Left lung (tissue), 14 donors: ENCODE measurements at places on chromosomes 5 and 9.

GRCh38 chr5:871596-872298, 20.9 kb downstream of the BRD9 start:
- peak; percentile 60 for DNase-seq

DNA sequence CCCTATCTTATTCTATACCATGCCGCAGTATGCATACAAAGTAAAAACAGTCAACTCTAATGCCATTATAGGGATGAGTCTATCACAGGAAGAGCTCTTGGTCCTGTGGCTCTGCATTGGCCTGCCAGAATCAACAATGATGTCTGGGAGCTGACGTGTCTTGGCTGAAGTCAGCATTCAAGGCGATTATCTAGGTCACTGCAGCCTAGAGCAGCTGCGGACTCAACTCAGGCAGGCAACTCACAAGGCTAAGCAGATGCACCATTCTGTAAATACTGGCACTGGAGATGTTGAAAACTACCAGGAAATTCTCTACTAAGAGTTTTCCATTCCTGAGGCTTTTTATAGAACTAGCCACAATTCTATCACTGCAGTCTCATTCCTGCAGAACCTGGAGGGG, 13.3 kb downstream of the SPATA9 start:
- no peak for DNase-seq

DNA sequence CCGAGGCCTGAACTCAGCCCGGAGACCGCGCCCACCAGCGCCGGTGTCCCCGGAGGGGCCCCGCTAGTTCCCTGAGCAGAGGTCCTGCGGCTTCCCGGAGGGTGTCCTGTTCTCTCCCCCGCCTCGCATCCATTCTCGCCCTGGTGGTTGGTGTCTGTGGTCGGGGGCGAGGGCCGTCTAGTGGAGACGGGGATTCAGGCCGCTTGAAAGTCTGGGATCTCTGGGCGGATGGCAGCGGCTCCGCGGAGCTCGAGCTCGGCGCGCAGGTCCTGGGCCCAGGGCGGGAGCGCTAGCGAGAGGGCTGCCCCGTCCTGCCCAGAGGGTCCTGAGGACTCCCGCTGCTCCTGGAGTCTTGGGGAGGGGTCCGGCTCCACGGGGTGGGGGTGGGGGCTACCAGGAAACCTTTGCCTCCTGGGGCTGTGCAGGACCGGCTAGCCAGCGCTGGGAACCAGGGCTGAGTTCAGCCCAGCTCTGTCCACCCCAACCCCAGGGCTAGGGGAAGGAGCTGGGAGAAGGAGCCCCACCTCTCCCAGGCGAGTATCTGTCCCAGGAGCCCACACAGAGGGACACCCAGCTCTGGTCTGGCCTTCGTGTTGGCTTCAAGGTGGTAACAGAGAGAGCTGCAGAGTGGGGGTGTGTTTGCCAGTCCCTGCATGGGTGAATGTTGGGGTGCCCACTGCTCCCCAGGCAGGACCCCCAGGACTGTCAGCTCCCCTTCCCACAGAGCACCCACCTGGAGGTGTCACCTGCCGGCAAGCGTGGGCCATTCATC, 4.0 kb downstream of the TOR4A start:
- DNase-seq, result no peak

DNA sequence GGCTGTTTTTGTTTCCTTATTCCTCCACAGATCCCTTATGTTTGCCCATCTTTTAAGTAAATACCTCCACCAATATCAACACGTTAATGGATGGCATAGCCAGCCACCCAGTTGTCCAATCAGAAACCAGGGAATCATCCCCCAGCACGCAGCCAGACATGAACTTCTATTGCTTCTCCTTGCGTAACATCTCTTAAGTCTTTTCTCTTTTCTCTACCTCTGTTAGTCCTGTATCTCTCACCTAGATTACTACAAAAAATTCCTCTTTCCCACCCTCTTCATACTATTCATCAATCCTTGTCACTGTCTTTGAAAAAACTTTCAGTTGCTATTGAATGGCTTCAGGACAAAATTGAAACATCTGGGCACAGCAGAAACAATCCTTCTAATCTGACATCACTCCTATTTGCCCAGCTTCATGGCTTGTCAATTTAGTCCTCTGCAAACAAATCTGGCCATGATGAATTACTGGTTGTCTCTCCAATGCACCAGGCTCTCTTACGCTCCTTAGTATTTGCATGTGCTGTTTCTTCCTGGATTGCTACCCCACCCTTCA, 349.3 kb downstream of the RAB3C start:
- DNase-seq, result no peak

GRCh38 chr9:81902196-81902595, 26.0 kb upstream of the SPATA31D4 start:
- no peak for DNase-seq

- DNase-seq, result no peak
These were observed 30.6 kb downstream of the C9orf85 start for GRCh38 chr9:71941998-71942567.

- DNase-seq, result no peak
These were observed 25.3 kb downstream of the AP3B1 start for GRCh38 chr5:78269088-78269703.

- DNase-seq, result no peak
These were observed 29.4 kb downstream of the ZCCHC7 start for GRCh38 chr9:37149666-37150308.

GRCh38 chr9:112861155-112861554, 29.5 kb downstream of the SLC46A2 start:
- no peak for DNase-seq

GRCh38 chr9:134048582-134048968, 19.3 kb downstream of the BRD3 start:
- DNase-seq, result no peak

GRCh38 chr9:126638571-126639132, 24.9 kb downstream of the LMX1B start:
- no peak for DNase-seq

GRCh38 chr9:27572566-27572917, 739 bp downstream of the C9orf72 start:
- DNase-seq, result no peak

DNA sequence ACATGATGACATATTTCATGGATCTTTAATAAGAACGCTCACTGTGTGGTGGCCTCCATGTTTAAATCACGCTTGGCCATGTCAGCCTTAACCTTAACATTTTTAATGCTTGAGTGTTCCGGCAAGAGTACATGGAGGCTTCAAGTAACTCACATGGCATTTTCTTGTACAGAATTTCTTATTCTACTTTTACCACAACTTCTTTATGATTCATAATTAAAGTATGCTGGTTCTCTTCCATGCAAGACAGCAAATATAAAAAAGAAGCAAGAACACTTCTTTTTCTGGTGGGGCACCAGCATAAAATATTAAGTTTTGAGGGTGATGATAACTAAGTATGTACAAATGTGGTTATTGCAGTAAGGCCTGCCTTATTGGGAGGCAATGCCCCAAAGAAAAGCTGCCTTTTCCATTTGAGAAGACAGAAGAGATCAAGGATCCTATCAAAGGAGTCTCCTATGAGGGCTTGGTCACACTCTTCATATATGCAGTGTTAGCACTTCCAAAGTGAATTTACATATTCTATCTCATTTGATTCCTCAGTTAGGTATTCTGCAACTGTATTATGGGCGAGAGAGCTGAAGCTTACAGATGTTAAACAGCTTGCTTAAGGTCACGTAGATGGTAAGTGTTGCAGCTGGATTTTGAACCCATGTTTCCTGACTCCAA, 382.7 kb upstream of the MEF2C start:
- no peak for DNase-seq

DNA sequence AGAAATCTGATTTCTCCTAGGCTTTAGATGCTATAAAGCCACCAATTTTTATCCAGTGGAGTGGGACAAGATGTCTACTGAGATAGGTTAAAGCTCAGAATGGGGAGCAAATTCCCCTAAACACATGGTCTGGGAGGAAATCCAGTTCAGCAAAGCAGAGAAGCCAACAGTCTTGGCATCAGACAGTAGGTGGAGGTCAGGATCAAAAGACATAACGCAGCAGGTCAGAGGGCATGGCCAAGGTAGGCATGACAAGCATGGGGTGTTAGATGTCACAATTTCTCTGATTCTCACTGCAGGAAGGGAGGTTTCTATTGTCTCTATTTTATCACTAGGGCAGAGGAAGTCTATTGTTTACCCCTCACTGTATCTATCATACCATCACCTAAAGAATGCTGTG, 288.2 kb downstream of the ACTL7B start:
- no peak for DNase-seq

DNA sequence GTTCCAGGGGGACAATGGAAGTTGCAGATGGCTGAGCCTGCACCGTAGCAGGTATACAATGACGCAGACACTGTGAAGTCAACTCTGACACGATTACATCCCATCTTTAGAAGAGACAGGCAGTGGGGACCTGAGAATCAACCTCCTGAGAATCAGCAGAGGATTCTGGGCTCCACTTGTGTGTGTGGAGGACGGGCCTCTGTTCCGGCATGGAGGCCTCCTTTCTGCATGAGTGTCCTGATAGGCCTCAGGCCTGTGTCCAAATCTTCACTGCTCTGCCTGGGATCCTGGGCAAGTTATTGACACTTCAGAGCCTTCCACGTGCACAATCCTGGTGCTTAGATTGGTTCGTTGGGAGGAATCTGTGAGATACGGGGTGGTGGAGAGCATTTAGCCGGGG, 151.2 kb upstream of the COL5A1 start:
- DNase-seq, result peak; percentile 24

- DNase-seq, result no peak
These were observed 95.9 kb downstream of the FBXO4 start for GRCh38 chr5:42020788-42021530.

DNA sequence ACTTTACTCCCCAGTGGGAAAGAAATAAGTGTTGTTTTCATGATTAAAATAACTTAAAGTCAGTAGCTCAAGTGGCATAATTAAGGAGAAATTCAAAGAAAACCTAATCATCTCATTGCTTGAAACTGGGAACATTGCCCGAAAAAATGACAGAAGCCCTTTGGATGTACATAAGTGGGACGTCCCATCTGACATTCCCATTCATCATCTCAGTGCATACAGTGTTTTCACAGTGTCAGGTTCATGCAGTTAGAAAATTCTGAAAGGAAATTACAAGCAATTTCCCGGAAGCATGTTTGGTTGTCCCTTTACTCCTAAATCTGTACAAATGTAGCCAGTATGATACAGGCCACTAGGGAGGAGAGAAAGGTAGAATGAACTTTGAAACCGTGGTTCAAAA, 95.6 kb downstream of the ADAMTS16 start:
- no peak for DNase-seq

- DNase-seq, result no peak
These were observed 454.1 kb downstream of the EFNA5 start for GRCh38 chr5:107216587-107216986.

DNA sequence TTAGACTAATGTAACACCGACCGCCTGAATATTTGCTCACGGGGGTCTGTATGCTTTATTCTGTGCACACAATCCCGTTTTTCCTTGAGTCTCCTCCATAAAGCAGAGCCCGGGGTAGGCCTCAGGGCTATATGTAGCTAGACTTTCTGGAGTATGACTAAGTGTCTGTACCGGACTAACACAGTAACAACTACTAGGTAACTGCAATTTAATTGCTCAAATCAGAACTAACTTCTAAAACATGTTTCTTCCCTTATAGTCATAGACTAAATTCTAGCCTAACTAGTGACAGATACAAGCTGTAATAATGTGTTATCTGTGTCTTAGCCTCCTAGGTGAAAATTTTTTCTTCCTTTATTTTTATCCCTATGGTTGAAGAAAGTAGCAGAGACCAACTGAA, 2.1 kb downstream of the REEP5 start:
- DNase-seq, result no peak

- no peak for DNase-seq
These were observed 1174.6 kb downstream of the CDH9 start for GRCh38 chr5:25863811-25864210.

- no peak for DNase-seq
These were observed 7.4 kb downstream of the UGCG start for GRCh38 chr9:111904026-111904425.

- no peak for DNase-seq
These were observed at the start of gene ARID3C for GRCh38 chr9:34628656-34629490. Gene ARID3C, minus strand, starts transcription at chr9:34629066. Its CDS starts 1,052 bp downstream, at chr9:34628014.

- DNase-seq, result peak; percentile 48
These were observed 91.3 kb upstream of the RASEF start for GRCh38 chr9:83154087-83154736.

GRCh38 chr9:68495247-68495646, 45.4 kb downstream of the TMEM252 start:
- no peak for DNase-seq

DNA sequence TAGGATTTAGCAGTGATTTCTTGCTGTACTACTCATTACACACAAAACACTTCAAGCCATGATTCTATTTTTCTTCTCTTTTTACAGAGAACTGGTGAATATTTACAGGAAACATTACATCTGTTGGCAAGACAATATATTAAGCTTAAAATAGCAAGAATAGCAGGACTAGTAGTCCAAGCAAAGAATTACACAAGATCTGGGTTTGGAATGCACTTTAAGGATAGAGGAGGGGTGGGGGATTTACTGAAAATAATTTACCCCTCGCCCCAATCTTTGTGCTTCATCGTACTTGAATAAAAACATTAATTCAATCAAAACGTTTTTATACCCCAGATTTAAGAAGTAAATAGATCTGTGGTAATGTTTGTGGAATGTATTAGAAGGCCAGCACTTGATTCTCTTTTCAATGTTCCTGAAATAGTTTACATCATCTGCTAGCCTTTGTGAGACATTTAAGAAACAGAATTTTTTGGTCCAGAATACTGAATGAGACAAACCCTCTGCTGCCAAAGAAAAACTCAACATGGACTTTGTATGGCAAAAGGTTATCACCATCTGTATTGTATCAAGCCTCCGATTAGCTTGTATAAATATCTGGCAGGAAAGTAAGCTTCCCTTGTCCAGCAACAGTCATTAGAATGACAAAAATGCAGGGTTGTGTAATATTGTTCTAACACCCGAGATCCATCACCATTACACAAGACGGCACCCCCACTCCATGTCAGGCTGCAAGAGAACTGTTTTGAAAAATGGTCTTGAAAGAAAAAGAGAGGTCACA, 23.8 kb downstream of the SVEP1 start:
- no peak for DNase-seq

GRCh38 chr5:123124859-123125595, 36.0 kb downstream of the PRDM6 start:
- DNase-seq, result no peak

- DNase-seq, result no peak
These were observed 515.1 kb downstream of the TLE4 start for GRCh38 chr9:80086822-80087345.

- DNase-seq, result peak; percentile 91
These were observed at the start of gene FGFR4 for GRCh38 chr5:177086654-177087397. Gene FGFR4, plus strand, starts transcription at chr5:177086915. Its CDS starts 2,688 bp downstream, at chr5:177089603.

GRCh38 chr9:14400658-14400995, 86.7 kb upstream of the NFIB start:
- DNase-seq, result peak; percentile 74

DNA sequence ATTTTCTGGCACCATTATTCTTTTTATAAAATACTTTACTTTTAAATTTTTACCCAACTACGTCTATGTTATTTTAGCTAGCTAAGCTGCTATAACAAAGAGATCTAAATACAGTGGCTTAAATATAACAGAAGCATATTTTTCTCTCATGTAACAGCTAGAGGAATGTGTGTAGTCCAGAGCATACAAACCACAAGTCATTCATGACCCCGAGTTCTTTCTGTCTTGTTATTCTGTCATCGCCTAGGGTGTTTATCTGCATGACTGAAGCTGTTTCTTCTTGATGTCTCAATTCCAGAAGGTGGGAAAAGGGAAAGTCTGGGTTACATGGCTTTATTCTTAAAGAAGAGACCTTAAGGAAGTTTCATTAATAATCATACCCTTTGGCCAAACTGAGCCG, 136.9 kb upstream of the RFX3 start:
- no peak for DNase-seq
